GF-D8 (cell line): ENCODE measurements at places on chromosomes 12 and 14.

DNA sequence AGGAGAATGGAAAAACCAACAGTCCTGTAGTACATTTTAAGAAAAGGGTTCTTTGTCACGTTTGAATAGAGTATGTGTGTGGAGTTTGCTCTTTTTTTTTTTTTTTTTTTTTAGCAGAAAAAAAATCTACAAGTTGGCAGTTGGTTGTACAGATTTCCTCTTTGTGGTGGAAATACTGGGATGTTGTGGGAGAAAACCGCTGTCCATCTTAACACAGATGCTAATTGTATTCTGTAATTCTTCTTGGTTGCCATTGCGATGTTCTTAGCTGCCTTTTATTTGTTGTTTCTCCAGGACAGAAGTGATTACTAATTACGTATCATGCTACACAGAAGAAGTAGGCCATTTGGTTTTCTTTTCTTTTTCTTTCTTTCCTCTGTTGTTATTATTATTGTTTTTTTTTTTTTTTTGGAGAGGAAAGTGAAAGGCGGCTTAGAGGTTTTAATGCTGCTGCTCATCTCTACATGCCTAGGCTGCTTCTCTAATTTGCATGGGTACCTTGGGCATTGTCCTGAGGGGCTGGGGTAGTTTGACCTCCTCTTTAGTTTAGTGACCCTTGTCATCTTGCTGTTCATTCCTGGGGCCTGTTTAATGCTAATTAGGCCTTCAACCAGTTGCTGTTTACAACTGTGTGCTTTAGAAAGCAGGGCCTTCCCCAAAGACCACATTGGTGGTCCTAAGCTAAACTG lies 94.7 kb downstream of the TMTC2 start:
- DNase-seq, result no peak

- DNase-seq, result no peak
Measured at GRCh38 chr12:109783965-109784244, 49.3 kb downstream of the TRPV4 start.

DNA sequence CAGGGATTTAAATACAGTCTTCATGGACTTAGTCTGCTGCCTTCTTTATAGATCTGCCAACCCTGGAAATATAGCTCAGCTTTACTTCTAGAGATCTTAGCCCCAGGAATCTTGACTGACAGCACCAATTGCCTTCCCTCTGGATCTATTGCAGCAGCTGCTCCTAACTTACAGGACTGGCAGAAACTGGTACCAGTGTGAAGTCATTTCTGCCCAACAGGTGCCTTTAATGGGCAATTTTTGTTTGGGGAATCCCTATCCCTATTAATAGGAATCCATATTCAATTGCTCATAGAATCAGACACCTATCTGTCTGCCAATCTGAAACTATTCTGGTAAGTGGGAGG lies 27.2 kb downstream of the SPX start:
- DNase-seq, result no peak

DNA sequence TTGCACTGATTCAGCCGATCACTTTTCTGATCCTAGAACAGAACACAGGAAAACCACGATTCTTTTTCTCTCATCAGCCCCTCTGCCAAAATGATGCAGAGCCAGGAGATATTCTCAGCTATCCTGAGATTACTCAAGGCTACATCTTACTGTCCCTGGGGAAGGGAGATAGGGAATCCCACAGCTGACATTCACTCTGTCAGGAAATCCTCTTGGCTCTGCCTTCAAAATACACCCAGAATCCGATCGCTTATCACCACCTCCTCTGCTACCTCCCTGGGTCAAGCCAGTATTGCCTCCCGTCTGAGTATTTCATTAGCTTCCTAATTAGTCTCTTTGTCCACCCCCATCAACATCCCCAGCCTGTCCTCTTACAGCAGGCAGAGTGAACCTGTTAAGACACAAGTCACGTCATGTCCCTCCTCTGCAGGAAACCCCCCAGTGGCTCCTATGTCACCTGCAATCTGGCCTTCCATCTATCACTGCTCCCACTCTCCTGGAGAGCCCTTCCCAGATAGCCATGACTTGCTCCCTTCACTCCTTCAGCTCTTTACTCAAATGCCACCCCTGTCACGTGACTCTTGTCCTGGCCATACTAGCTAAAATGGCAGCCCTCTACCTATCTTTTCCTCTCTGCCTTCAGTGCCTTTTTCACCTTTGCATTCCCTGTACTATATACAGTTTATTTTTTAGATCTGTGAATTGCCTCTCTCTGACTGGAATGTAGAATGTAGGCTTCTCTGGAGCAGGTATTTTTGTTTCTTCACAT lies 70.3 kb downstream of the GALNT4 start:
- DNase-seq, result no peak

- DNase-seq, result no peak
Measured at GRCh38 chr14:80395031-80395430, 183.7 kb upstream of the DIO2 start.

DNA sequence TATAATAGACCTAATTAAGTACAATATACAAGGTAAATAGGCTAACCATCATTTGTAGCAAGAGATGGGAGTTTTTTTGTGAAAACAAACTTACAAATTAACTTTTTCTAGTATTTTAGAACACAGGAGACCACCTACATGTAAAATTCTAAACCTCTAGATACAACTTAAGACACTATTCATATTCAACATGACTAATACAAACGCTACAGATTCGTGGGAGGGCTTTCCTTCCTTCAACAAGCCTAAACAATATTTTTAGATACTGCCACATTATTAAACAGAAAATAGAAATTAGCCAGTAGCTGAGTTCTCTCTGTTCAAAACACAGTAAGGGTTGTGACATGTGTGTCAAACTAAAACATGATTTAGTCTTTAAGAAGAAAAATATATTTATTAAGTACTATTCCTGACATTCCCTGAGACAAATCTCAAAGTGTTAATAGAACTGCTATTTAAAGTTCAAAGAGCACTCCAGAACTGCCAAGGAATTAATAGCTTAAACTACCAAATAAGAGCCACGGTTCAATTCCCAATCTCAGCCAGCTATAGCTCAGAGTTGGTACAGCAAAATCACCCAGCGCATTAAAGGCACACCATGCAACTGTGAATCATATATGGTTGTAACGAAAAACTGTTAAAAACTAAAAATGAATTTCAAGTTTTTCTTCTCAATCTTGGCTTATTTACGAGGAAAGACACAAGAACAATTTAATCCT lies 10.7 kb downstream of the MED13L start:
- no peak for DNase-seq

- no peak for DNase-seq
Measured at GRCh38 chr12:68189821-68190242, 30.3 kb upstream of the IFNG start.

DNA sequence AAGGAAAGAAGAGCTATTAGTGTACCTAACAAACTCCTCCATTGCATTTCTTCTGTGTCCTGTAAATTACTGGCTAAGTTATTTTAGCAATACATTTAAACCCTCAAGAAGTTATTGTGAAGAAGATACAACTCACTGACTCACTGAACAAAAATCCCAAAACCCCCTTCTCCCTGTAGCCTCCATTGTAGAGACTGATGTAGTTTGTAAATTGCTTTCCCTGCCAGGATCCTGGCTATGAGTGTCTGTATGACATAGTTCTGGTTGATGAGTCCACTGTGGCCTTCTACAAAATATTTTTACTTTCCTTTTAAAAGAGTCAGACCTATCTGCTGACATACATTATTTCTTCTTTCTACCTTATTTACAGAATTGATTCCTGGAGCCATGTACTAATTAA lies 155.6 kb downstream of the SLC6A15 start:
- DNase-seq, result no peak

GRCh38 chr14:76917158-76917596 lies 91.0 kb downstream of the LRRC74A start:
- DNase-seq, result no peak

GRCh38 chr12:50799908-50800307 lies 36.0 kb downstream of the ATF1 start:
- no peak for DNase-seq

GRCh38 chr12:936377-937345 lies 12.8 kb downstream of the RAD52 start:
- DNase-seq, result no peak

- no peak for DNase-seq
Measured at GRCh38 chr12:76199808-76200207, 115.3 kb upstream of the NAP1L1 start.

DNA sequence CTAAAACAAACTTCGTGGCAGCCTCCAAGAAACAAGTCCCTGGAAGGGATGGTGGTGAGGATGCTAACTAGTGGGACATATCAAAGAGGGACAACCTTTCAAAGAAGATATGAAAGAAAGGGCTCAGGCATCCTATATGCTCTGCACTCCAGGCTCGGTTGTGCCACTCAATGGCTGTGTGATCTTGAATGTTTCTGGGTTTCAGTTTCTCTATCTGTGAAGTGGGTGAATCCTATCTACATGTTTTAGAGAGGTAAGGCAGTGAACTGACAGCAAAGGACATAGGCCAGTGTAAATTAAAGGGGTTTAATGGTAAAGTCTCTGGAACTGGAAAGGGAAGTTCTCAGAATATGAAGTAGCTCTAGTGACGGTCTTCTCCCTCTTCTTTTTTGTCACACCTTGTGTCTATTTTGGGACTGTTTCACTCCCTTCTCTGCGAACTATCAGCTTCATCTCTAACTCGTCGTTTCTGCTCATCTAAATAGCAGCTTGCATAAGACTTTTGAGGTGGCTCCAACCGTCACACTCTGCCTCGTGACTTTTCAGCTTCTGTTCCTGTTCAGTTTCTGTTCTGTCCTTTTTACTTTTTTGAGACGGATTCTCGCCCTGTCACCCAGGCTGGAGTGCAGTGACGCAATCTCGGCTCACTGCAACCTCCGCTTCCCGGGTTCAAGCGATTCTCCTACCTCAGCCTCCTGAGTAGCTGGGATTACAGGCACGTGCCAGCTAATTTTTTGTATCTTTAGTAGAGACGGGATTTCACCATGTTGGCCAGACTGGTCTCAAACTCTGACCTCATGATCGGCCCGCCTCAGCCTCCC lies 273.6 kb downstream of the SUDS3 start:
- DNase-seq, result no peak

- no peak for DNase-seq
Measured at GRCh38 chr12:59737725-59738463, 142.1 kb downstream of the SLC16A7 start.

DNA sequence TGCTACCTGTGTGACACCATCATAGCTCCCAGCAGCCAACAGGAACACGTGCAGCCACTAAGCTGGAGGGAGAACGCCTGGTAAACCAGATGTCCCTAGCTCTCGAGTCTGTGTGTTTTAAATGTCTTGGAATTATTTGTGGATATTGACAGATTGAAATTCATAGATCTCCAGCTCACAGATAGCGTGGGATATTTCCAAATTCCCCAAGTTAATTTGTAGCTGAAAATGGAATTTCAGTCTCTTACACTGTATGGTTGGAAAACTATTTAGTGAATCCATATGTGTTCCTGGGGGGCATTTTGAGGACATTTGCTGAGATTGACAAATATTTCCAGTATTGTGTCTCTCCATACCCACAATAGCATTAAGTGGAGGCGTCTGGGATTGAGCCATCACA lies 618.6 kb upstream of the TMEM132C start:
- no peak for DNase-seq

- no peak for DNase-seq
Measured at GRCh38 chr14:61477712-61478462, 156.5 kb downstream of the PRKCH start.

DNA sequence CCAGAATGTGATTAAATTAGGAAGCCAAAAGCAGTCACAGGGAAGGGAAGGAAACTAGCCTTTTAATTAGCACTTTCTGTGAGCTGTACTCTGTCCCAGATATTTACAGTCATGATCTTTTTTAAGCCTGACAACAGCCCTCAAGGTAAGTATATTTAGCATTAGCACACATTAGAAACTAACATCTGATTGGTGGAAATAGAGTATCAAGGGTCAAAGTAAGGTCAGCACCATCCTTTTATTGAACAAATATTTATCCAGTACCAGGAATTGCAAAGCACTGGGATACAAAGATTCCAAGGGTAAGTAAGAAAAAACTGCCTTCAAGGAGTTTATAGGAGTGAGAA lies 28.2 kb downstream of the RPGRIP1 start:
- DNase-seq, result no peak

DNA sequence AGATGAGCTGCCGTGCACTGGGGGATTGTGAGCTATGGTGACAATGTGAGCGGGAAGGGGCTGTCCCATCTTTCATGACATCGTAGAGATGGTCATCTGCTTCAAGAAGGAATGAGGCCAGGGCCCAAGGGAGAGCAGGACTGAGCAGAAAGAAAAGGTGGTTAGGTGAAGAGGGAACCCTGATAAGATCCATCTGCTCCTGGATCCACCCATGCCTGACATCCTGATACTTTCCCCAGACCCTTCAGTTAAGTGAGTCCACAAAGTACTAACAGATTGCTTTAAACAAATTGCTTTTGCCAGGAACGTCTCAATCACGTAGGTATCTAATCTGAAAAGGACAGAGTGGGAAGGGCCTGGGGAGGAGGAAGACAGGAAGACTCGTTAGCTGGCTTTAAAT lies 25.4 kb upstream of the DLK1 start:
- no peak for DNase-seq

- no peak for DNase-seq
Measured at GRCh38 chr14:52527052-52527451, 25.3 kb downstream of the TXNDC16 start.

DNA sequence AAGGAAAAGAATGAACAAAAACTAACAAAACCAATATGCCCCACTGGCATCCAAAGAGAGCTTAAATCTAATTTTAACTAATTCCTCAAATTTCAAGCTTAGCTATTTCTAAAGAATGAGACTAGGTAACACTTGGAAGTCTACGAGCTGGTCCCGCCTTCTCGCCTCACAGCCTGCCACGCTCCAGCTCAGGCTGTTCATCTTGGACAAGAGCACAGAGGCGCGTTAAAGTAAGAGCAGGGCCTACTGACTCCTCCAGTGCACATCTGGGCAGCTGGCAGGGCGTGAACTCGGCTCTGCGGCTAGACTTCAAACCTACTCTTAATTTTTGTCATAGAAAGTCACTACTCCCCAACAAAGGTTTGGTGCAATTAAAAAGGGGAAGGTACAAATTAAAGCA lies 64.6 kb downstream of the DICER1 start:
- no peak for DNase-seq

- DNase-seq, result no peak
Measured at GRCh38 chr14:102970496-102970895, 48.0 kb downstream of the AMN start.

DNA sequence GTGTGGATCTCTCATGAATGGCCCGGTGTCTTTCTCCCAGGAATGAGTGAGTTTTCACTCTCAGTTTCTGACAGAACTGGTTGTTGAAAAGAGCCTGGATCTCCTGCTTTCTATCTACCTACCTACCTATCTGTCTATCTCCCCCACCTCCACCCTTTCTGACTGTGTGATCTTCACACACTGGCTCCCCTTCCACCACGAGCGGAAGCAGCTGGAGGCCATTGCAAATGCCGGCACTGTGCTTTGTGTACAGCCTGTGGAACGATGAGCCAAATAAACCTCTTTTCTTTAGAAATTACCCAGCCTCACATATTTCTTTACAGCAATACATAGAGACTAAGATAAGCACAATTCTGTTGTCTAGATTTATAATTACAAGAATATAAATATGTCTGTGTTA lies 7.2 kb downstream of the GSKIP start:
- DNase-seq, result no peak

DNA sequence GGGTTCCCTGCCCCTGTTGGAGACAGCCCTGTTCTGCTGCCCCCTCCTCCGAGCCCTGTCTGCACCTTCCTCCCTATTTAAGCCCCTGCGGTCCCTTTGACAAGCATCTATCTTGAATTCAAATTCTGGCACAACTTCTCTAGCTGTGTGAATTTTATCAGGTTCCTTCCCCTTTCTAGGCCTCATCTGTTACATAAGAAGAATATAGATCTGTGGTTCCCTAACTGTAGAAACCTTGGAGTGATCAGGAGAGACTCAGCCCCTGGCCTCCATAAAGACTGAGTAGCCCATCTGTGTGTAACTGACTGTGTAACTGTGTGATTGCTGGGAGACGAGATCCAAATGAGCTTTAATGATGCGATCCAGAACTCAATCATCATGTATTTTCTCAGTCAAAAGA lies 13.0 kb upstream of the RACGAP1 start:
- DNase-seq, result no peak
